ENCODE measurements at places on chromosomes 4 and X. TPM values are rescaled to one million over a fixed set of nuclear protein-coding genes. Genes with fewer than 3 reads are reported as not detected.

The GPR82 gene
- total RNA-seq = not detected

The MAGIX gene
- total RNA-seq = 12.3 TPM

DNA sequence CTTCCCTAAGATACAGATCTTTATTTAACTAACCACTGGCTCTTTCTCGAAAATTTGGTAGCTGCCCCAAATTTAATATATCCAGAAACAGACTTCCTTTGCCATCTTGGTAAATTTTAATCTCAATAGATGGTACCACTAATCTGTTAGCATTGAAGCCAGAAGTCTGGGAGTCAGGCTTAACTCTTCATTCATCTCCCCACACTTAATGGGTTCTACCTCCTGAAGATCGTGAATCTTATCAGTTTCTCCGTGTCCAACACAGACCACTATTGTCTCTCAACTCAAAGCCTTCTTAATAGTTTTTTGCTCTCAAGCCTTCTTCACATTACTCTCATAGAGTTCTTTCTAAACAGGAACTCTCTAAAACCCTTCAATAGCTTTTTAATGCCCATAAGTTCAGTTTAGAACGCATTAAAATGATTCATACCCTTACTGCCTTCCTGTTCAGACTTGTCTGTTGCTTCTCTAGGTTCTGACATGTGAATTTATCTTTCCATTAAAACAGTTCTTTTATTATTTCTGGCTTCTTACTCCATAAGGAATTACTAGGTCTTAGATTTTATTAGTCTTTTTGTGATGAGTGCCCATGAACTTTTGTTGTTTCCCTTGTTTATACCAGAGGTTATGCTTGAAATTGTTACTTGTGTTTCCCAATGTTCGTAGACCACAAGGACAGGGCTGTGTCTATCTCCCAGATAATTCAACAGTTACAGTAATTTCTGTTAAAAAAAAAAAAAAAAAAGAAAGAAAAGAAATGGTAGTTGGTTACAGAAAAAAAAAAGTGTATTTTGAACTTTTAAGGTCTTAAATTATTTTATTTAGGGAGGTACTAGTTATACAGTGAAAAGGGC is 54.7 kb downstream of the SMARCAD1 start:
- no peaks in the 10 kb centered on the region for H3K36me3 ChIP-seq
- no peak overlapping the region for H3K27ac ChIP-seq
- no peaks in the 10 kb centered on the region for H3K4me1 ChIP-seq
- H3K27me3 ChIP-seq = no peaks in the 10 kb centered on the region

- H3K27ac ChIP-seq = no peak overlapping the region
- H3K27me3 ChIP-seq = no peaks in the 10 kb centered on the region
- DNase-seq = no peak
- H3K4me1 ChIP-seq = peaks cover 14% of the 10 kb centered on the region
- no peak overlapping the region for H3K4me3 ChIP-seq
These were observed 39.0 kb downstream of the SH3RF1 start for GRCh38 chr4:169231647-169232262.

DNA sequence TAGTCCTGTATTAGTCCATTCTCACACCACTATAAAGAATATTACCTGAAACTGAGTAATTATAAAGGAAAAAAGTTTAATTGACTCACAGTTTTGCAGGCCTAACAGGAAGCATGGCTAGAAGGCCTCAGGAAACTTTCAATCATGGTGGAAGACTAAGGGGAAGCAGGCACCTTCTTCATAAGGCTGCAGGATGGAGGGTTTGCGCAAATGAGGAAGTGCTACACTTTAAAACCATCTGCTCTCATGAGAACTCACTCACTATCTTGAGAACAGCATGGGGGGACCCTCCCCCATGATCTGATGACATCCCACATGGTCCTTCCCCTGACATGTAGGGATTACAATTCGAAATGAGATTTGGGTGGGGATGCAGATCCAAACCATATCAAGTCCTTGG is 12.1 kb upstream of the MAGEA11 start:
- H3K27me3 ChIP-seq = no peaks in the 10 kb centered on the region
- H3K4me1 ChIP-seq = no peaks in the 10 kb centered on the region
- no peak overlapping the region for H3K27ac ChIP-seq
- DNase-seq = no peak
- no peak overlapping the region for H3K4me3 ChIP-seq
